ENCODE measurements at places on chromosomes 3 and 15. TPM values are rescaled to one million over a fixed set of nuclear protein-coding genes. Genes with fewer than 3 reads are reported as not detected.

Gene TERC
- 2.9 TPM for total RNA-seq

DNA sequence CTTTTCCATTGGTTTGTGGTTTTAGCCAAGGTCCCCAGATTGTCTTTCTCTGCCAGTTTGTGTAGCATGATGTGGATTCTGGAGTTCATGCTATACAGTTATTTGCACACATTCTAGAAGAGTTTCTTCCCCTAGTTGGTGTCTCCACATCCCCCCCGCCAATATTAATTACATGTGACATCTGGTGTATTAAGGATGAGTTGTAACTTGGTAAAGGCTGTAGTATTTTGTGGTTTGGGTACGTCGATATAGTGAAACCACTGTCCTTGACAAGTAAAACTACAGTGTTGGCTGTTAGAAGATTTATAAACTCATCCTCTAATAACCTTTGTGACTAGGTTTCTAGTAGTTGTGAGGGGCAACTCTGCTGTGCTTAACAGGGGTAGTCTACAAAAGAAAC, 23.7 kb upstream of the P4HTM start:
- DNase-seq, result no peak

Gene CCNL1
- total RNA-seq, result 133 TPM

DNA sequence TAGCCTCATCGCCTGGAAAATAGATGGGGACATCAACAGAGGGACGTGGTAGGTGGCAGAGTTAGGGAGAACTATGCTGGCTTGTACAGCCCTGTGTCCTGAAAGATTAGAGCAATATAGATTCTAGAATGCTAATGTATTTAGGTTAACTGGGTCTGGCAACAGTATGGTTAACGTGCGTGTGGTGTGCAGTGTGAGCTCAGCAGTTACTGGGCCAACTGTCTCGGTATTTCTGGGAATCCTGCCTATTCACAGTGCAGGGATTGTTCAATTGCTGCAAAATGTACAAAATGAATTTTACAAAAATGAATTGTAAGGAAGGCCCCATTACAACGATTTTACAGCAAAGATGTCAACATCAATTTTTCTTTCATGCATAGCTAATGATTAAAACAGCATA, 20.6 kb downstream of the MEIS2 start:
- no peak for DNase-seq

Gene NRROS
- total RNA-seq, result 20.7 TPM

DNA sequence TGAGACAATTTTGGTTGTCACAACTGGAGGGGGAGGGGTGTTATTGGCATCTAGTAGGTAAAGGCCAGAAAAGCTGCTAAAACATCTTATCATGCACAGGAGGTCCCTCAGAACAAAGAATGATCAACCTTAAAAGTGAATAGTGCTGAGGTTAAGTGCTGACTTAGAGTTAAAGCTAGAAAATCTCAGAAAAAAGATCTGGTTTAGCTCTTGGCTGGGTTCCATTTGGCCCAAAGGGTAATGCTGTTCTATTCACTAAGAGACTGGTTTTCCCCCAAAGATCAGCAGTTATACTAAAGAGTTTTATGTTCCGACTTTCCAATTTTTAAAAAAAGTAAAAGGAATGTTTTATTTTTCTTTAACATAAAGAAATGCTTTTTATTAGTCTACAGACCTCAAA, 15.6 kb downstream of the DCBLD2 start:
- no peak for DNase-seq

Gene SKIL
- total RNA-seq, result 86.7 TPM

GRCh38 chr3:197136744-197137143, 107.1 kb upstream of the MELTF start:
- DNase-seq, result no peak

Gene POPDC2
- total RNA-seq, result 1.5 TPM

GRCh38 chr15:99507504-99508310, 58.1 kb upstream of the MEF2A start:
- no peak for DNase-seq

GRCh38 chr15:77535845-77536244, 96.9 kb downstream of the LINGO1 start:
- no peak for DNase-seq

DNA sequence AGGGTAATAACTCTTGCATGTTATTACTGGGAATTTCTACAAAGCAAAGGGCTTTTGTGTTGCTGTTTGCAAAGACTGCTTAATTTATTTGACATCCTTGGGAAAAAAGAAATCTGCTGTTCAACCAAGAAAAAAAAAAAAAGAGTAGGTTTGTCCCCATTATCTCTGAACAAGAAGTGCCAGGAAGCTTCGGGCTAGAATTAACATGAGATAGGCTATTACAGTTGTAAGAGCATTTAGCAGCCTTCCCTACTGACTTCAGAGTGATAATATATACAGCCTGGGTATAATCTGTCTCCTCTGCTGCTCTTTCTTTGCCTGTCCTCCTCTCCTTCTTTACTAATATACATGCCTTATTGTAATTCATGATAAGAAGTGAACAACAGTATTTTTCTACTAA, 23.3 kb upstream of the CHMP2B start:
- no peak for DNase-seq

Gene AHSG
- total RNA-seq, result not detected
